ENCODE measurements at places on chromosomes 5 and 9.

- DNase-seq, result no peak
Observed at GRCh38 chr5:81556809-81557208, 162.9 kb upstream of the ACOT12 start.

DNA sequence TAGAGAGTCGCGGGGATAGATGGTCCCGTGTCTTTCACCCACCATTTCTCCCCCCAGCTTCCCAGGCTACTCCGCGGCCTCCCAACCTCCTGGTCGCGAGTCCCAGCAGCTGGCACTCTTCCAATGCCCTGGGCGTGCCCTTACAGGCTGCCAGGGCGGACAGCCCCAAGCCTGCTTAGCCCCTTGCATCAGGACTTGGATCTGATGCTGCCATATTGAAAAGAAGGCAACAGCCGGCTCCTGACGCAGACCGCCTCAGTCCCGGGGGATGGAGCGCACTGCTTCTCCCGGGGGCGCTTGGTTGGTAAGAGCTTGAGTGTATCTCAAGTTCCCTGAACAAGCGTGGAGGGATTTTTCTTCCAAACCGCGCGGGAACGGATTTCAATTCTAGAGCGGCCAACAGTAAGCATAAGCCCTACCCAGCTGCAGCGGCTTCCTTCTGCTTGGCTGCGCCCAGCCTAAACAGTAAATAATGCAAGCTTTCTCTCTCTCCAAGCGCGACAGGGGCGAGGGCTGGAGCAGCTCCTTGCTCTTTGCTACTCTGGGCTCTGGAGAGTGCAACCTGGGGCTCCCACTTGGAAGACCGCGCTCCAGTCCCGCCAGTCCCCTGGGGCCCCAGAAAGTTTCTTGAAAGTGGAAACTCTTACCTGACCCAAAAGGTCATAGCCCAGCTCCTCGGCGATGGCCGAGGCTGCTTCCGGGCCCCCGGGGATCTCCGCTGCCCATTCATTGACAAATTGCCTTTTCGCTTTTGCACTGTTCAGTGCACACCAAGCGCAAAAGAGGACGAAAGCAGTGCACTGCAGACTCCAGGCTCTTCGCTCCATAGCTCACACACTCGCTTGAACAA is 607 bp downstream of the PCSK1 start:
- no peak for DNase-seq

GRCh38 chr5:143680672-143681259 is 131.2 kb upstream of the HMHB1 start:
- DNase-seq, result no peak

DNA sequence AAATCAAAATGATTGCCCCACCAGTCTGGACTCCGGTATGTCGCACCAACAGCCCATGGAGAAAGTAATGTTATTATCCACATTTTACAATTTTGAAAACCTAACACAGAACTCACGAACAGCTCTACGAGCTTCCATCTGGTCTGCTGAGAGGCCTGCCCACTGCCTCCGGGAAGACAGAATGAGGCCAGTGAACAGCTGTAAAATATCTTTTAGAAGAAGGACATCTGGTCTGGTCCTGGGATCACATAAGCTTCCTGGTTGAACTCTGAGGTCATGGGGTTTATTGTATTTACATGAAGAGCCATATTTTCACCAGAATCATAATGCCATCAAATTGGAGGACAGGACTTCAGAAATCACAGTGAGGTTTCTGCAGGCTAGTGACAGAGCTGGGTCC is 89.0 kb downstream of the FRMD3 start:
- DNase-seq, result no peak
